ENCODE measurements at places on chromosomes 1 and 21. TPM values are rescaled to one million over a fixed set of nuclear protein-coding genes. Genes with fewer than 3 reads are reported as not detected.

The INKA2 gene
- total RNA-seq = 22.5 TPM

The CRNN gene
- total RNA-seq = not detected

The SMIM1 gene
- total RNA-seq = 10.2 TPM

The ALG6 gene
- total RNA-seq = 25.4 TPM

The CD164L2 gene
- total RNA-seq = 3.0 TPM

The CR1L gene
- 12.5 TPM for total RNA-seq

Measured in WTC11 (cell line).